Stimulated activated CD8-positive, alpha-beta memory T cell treated with anti-CD3 and anti-CD28 coated beads, Interleukin-12 subunit alpha, Interleukin-12 subunit beta, amount 100 ng/mL, for 1 hour (primary cell): ENCODE measurements at places on chromosomes 2 and 18.

- no peak for DNase-seq
These were observed 40.0 kb downstream of the IL1RL2 start for GRCh38 chr2:102226612-102227391.

DNA sequence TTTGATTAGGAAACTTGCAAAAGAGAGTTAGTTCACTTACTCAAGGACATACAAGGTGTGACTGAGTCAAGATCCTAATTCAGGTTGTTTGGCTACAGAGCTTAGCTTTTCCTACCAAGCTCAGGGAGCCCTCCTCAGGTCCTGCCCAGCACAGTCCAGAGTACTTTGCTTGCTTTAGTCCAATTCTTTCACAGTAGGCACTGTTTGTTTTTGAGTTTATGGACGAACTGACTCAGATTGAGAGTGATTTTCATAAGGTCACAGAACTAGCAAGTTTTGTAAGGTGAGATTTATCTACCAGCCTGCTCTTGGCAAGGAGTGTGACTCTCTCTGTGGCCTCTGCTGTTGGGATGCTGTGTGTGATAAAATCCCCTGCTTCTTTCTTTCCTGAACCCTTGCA, 310.5 kb downstream of the PTPRM start:
- no peak for DNase-seq

DNA sequence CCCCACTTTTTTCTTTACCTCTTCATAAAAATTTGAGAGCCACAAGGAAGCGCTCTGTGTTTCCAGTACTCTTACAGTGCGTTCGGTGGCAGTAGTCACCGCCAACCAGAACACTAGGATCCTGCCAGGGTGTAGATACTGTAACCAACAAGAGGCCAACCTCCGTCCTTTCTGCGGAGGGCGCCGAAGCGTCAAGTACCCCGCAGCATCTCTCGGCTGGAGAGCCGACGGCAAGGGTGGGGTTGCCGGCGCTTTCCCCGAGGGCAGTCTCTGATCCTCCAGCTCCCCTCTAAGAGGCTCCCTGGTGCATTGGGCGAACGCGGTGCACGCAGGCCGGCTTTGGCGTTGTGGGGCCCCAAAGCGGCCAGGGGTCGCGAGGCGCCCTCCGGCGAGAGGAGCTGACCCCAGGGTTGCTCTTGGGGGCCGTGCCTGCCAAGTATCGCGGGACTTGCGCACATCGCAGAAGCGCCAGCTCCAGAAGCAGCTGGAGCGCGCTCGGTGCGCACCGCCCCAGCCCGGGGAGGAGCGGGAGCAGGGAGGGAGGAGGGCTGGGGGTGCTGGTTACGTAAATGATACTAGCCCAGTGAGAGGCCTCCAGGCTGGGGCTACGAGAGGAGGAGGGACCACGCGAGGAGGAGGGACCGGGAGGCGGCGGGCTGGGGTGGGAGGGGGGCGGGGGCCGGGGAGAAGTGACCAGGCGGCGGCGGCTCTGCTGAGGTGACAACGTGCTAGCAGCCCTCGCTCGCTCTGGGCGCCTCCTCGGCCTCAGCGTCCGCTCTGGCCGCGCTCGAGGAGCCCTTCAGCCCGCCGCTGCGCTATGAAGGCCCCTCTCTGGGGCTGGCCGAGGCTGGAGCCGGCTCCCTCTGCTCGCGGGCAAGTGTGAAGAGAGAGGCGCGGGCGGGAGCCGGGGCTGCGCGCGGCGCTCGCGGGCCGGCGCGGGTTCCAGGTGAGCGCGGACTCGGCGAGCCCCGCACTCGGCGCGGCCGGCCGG, at the start of gene GALNT13:
TSS of gene GALNT13 (plus strand) at position 692 of the 991 bp plus-strand sequence.
- DNase-seq = no peak

DNA sequence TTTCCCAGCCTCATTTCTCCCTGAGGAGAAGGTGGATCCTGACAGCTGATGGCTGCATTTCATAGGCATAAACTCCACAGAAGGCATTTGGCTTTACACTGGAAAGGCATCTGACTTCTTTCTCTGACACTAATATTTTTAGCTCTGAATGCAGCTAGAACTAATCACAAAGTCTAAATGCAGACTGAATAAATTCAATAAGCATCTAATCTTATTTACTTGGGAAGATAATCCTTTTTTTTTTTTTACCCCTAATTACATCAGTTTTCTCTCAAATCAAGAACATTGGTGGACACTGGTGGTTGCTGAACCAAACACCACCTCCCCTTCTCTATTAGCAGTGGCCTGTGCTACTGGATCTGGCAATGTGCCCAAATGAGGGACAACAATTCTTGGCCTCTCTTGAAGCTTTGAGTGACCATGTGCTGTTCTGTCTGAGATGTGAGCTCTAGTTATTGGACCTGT, 50.9 kb upstream of the CD226 start:
- DNase-seq = no peak

- DNase-seq = no peak
These were observed 179.0 kb downstream of the LPIN1 start for GRCh38 chr2:11925295-11926066.
